Uterus (tissue), 4 donors: ENCODE measurements at places on chromosomes 4 and X. TPM values are rescaled to one million over a fixed set of nuclear protein-coding genes. Genes with fewer than 3 reads are reported as not detected.

ARMCX2 gene
- 64.1 TPM for total RNA-seq

IL21 gene
- not detected for total RNA-seq

RASL11B gene
- 0.29 TPM for total RNA-seq

GRCh38 chr4:8704632-8705031 lies 112.1 kb downstream of the CPZ start:
- no peaks in the 10 kb centered on the region for H3K27me3 ChIP-seq
- no peaks in the 10 kb centered on the region for H3K36me3 ChIP-seq
- no peaks in the 10 kb centered on the region for H3K4me1 ChIP-seq
- H3K4me3 ChIP-seq: no peak overlapping the region
- H3K27ac ChIP-seq: no peak overlapping the region

GRCh38 chrX:22889819-22890218 lies 109.9 kb upstream of the DDX53 start:
- no peaks in the 10 kb centered on the region for H3K27me3 ChIP-seq
- no peak overlapping the region for H3K27ac ChIP-seq
- no peak for DNase-seq
- no peaks in the 10 kb centered on the region for H3K4me1 ChIP-seq
- H3K4me3 ChIP-seq: no peak overlapping the region

- no peaks in the 10 kb centered on the region for H3K36me3 ChIP-seq
- DNase-seq: no peak
- H3K27ac ChIP-seq: no peak overlapping the region
Measured at GRCh38 chr4:74447636-74448233, 2.8 kb downstream of the AREG start.

- H3K36me3 ChIP-seq: no peaks in the 10 kb centered on the region
- H3K27me3 ChIP-seq: no peaks in the 10 kb centered on the region
- no peaks in the 10 kb centered on the region for H3K4me1 ChIP-seq
- H3K27ac ChIP-seq: no peak within 1 kb of the TSS
Measured at GRCh38 chr4:87975466-87975865, at the start of gene SPP1. Gene SPP1 (plus strand): TSS chr4:87975714. CDS start chr4:87976896, 1,182 bp downstream.

GRCh38 chr4:24736066-24736465 lies 59.3 kb upstream of the SOD3 start:
- H3K36me3 ChIP-seq: no peaks in the 10 kb centered on the region
- no peak for DNase-seq
- H3K27me3 ChIP-seq: no peaks in the 10 kb centered on the region
- H3K4me3 ChIP-seq: no peak overlapping the region
- H3K4me1 ChIP-seq: peaks cover 5% of the 10 kb centered on the region
- H3K27ac ChIP-seq: no peak overlapping the region

DNA sequence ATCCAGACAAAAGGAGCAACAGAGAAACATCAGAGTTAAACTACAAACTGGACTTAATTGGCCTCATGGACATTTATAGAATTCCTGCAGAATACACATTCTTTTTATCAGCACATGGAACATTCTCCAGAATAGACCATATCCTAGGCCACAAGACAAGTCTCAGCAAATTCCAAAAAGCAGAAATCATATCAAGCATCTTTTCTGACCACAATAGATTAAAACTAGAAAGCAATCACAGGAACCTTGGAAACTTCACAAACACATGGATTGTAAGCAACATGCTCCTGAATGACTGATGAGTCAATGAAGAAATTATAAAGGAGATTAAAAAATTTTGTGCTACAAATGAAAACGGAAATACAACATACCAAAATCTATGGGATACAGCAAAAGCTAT lies 526.7 kb downstream of the PCDH7 start:
- H3K27ac ChIP-seq: no peak overlapping the region
- no peaks in the 10 kb centered on the region for H3K36me3 ChIP-seq
- H3K27me3 ChIP-seq: no peaks in the 10 kb centered on the region
- H3K4me1 ChIP-seq: no peaks in the 10 kb centered on the region

DNA sequence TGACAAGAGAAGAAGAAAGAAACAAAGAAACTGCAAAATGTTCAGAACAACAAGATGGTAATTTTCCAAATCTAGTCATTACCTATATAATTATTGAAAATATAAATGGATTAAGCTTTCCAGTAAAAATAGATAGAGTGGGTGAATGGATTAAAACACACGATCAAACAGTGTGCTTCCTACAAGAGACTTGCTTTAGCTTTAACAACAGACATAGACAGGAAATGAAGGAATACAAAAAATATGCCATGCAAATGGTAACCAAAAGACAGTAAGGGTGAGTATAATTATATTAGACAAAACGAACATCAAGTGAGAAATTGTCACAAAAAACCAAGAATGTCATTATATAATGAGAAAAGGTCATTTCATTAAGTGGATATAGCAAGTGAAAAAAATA lies 842.8 kb downstream of the CCSER1 start:
- no peaks in the 10 kb centered on the region for H3K27me3 ChIP-seq
- no peak overlapping the region for H3K4me3 ChIP-seq
- no peak overlapping the region for H3K27ac ChIP-seq
- DNase-seq: no peak
- no peaks in the 10 kb centered on the region for H3K4me1 ChIP-seq
- no peaks in the 10 kb centered on the region for H3K36me3 ChIP-seq

DNA sequence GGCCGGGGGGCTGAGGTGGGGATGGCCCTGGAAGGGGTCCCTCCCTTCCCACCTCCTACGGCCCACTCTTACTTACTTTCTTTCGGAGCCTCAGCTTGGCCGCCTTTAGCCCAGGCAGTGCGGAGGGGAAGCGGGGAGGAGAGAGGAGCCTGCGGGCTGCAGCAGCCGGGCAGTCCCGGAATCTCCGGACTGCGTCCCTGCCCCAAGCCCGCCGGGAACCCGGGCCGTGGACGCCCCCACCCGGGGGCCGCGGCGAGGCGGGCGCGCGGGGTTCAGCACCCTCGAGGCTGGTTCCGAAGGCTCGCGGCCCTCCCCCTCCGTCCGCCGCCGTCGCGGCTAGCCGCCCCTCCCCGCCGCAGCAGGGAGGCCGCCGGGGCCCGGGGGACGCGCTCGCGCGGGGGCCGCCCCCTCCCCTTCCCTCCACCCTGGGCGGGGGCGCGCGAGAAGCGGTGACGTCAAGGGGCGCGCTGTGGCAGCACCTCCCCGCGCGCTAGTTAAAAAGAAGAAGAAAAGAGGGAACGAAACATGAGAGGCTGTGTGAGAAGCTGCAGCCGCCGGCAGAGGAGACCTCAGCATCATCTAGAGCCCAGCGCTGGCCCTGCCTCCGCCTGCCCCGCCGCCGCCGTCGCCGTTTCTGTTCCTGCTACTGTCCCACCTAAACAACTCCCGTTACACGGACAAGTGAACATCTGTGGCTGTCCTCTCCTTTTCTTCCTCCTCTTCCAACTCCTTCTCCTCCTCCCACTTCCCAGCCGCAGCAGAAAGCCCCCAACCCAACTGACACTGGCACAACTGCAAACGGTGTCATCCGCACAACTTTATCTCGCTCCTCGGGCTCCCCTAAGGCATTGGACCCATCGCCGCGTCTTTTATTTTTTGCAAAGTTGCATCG lies at the start of gene HHIP:
Gene HHIP (plus strand): TSS at position 526 of the 892 bp plus-strand sequence. CDS start 520 bp downstream, outside the sequence.
- H3K4me3 ChIP-seq: peak within 1 kb of the TSS; percentile 43
- peak within 1 kb of the TSS; percentile 21 for H3K27ac ChIP-seq
- no peaks in the 10 kb centered on the region for H3K36me3 ChIP-seq
- peaks cover 14% of the 10 kb centered on the region for H3K27me3 ChIP-seq
- peaks cover 6% of the 10 kb centered on the region for H3K4me1 ChIP-seq

DNA sequence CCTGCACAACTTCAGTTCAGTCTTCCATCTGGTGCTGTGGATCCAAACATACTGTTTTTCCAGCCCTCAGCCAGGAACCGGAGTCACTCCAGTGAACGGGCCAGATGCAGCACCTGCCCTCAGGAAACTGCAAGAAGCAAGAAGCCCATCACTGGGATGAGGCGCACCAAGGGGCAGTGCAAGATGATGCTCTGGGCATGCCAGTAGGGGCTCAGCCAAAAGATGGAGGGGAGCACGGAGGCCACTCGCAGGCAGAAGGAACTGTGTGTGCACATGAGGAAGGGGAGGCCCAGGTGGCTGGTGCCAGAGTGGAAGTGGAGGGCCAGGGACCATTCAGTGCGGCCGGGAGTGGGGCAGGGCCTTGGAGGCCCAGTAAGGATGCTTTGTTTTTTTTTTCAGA lies 161.7 kb upstream of the MAMLD1 start:
- no peak overlapping the region for H3K4me3 ChIP-seq
- no peaks in the 10 kb centered on the region for H3K27me3 ChIP-seq
- H3K27ac ChIP-seq: no peak overlapping the region
